ENCODE measurements at places on chromosomes 2 and 18. TPM values are rescaled to one million over a fixed set of nuclear protein-coding genes. Genes with fewer than 3 reads are reported as not detected.

The GYPC gene
- total RNA-seq = 17.8 TPM

The ZNF385B gene
- total RNA-seq = 0.34 TPM

The GTF2A1L gene
- total RNA-seq = not detected

The IKZF2 gene
- total RNA-seq = 3.0 TPM

The MATN3 gene
- total RNA-seq = not detected

The ACVR1C gene
- total RNA-seq = 1.2 TPM

The SALL3 gene
- not detected for total RNA-seq

The TMEM37 gene
- total RNA-seq = 5.2 TPM

The HOXD11 gene
- not detected for total RNA-seq

The RNF144A gene
- 29.1 TPM for total RNA-seq

The KCNG2 gene
- 0.13 TPM for total RNA-seq

The SCYGR4 gene
- total RNA-seq = not detected

The CGREF1 gene
- total RNA-seq = 0.67 TPM

The KCNK3 gene
- 34.1 TPM for total RNA-seq

The QPCT gene
- total RNA-seq = 9.3 TPM

The KYNU gene
- 2.6 TPM for total RNA-seq

The TEKT4 gene
- total RNA-seq = not detected

The PRSS56 gene
- not detected for total RNA-seq

The MBOAT2 gene
- total RNA-seq = 1.5 TPM

The DTNB gene
- total RNA-seq = 16.1 TPM

The SPATA3 gene
- total RNA-seq = not detected

The DSG4 gene
- total RNA-seq = not detected

The LGALSL gene
- 7.3 TPM for total RNA-seq

The RTP5 gene
- not detected for total RNA-seq

The SLC5A7 gene
- total RNA-seq = 0.04 TPM

The NPAS2 gene
- 29.2 TPM for total RNA-seq

The SOWAHC gene
- 2.9 TPM for total RNA-seq

The CFC1 gene
- total RNA-seq = 28.9 TPM

The ADGRF3 gene
- total RNA-seq = 1.1 TPM

The ITGB6 gene
- 1.9 TPM for total RNA-seq

The ZNF513 gene
- 7.2 TPM for total RNA-seq

The GPR45 gene
- not detected for total RNA-seq

The TNFRSF11A gene
- total RNA-seq = 6.2 TPM

The SMYD5 gene
- 8.7 TPM for total RNA-seq

The DES gene
- 1.5 TPM for total RNA-seq

The TTL gene
- total RNA-seq = 8.6 TPM

The DSG1 gene
- not detected for total RNA-seq
